ENCODE measurements at places on chromosomes 4 and X. TPM values are rescaled to one million over a fixed set of nuclear protein-coding genes. Genes with fewer than 3 reads are reported as not detected.

DNA sequence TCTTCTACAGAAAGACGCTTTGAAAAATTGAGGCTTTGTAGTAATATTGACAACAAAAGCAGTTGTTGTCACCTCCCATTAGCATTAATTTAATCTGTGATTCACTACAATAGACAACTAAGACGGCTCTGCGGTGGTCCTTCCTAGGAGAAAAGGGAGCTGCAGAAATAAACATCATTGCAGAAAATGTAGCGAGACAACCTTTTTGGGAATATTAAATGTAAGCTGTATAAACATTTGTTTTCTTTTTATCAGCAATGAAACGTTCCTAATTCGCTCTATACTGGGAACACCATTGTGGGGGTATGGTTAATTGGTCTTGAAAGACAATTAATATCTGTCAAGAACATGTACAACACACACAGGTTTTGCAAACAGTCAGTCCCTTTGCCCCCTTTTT, 583.3 kb upstream of the TENM3 start:
- no peak for ATAC-seq

DNA sequence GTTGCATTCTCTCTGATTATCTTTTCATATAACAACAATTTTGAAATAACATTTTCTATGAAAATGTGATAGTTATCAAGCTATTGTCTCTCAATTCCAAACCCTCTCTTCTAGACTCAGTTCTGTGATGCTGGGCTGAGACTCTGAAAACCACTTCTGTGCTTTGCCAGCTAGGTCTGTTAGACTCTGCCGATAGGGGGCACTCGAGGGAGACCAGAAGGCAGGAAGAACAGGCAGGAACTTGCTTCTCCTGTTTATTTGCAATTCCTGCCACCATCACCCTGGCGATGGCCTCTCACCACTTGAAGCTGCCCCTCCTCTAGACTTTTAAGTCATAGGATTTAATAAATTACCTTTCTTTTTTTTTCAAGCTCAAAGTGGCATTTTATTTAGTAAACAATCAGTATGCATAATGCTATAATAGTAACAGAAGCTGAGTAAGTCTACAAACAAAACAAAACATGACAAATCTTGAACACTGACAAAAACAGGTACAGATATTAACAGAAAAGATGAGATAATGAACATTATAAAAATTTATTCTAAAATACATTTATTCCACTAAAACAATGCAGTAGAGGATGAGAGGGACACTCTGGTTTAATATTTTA, 49.7 kb downstream of the RASL11B start:
- ATAC-seq = peak; percentile 77

DNA sequence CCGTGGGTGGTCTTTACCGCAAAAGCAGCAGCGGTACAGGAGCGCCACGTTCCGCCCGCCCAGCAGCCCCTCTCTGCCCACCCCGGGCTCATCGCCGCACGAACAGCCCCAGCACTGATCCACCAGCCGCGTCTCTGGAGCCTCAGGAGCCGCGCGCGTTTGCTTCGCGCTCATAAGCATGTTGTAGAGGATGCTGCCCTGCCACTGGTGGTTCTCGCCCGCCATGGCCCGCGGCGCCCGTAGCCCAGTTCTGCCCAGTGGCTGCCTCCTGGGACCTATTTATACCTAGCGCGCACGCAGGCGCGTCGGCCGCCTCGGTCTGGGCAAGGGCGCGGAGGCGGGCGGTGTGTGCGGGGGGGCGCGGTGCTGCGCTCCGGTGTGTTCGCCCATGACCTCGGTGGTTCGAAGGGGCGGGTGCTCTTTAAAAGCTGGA, at the start of gene NR0B1:
Gene NR0B1 (minus strand): TSS at position 252 of the 433 bp plus-strand sequence. CDS start 27 bp downstream, at position 225.
- ATAC-seq = no peak

SMR3B gene
- not detected for total RNA-seq

NEIL3 gene
- 3.8 TPM for total RNA-seq
